ENCODE measurements at places on chromosomes 4 and X.

DNA sequence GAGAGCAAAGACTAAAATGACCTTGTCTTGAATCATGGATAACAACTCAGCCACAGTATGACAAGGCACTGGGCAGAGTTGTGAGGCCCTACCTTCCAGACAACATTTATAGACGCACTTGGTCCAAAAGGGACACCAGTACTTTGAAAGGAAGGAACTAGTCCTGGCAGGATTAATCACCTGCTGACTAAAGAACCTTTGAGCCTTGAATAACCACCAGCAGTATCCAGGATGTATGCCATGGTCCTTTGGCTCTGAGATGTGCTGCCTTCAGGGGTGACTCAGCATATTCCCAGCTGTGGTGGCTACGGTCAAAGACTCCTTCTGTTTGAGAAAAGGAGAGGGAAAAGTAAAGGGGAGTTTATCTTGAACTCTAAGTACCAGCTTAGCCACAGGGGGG lies 118.1 kb upstream of the PRR32 start:
- no peak for DNase-seq

GRCh38 chr4:5992171-5992827 lies 25.9 kb downstream of the C4orf50 start:
- no peak for DNase-seq

DNA sequence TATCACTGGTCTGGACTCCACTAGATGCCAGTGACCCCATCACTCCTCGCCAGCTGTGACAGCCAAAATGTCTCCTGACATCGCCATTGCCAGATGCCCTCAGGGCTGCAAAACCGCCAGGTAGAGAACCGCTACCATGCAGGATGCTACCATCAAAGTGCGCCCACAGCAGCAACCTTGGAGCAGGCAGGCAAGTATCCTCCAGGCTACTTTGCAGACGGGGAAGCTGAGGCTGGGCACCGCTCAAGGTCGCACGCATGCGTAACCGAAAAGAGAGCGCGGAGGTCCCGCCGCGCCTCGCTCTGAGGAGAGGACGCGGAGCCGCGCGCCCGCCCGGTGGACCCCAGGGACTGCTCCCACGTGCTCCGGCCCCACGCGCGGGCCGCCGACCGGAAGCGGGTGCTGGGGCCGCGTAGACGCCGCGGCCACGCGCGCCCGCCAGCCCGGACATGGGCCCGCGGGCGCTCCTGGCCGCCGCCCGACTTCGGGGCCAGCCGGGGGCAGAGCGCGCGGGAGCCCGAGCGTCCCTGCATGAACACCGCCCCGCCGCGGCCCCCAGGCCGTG lies at the start of gene STS:
TSS of gene STS (plus strand) at position 300 of the 565 bp plus-strand sequence. CDS start 105,488 bp downstream, outside the sequence.
- no peak for DNase-seq

DNA sequence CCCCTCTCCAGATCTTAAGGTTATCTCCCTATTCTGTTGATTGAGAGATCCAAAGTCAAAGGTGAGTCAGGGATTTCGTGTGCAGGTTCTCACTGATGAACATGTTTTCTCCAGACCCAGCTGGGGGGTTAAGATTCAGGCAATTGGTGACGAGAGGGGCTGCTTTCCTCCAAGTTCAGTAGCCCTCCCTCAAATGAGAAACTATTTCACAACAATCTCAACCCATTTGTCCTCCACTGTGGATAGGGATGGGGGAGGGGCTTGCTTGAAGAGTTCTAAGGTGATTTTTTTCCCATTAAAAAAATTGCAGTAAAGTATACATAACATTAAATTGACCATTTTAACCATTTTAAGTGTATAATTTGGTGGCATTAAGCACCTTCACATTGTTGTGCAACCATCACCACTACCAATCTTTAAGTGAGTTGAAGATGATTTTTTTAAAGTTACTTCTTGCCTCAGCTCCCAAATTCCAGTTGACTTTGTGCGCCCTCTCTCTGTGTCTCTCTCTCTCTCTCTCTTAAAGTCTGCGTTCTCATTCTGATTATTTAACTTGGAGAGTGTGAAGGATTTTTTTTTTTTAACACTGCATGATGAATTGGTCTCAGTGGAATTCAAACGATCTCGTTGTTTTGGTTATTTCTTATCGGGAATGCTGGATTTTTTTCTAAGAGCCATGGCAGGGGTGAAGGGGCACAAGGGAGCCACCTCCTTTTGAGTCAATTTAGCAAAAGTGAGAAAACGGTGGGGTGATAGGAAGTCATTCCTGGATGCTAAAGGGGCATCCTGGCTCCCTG lies 175.9 kb downstream of the SHROOM3 start:
- DNase-seq, result no peak

DNA sequence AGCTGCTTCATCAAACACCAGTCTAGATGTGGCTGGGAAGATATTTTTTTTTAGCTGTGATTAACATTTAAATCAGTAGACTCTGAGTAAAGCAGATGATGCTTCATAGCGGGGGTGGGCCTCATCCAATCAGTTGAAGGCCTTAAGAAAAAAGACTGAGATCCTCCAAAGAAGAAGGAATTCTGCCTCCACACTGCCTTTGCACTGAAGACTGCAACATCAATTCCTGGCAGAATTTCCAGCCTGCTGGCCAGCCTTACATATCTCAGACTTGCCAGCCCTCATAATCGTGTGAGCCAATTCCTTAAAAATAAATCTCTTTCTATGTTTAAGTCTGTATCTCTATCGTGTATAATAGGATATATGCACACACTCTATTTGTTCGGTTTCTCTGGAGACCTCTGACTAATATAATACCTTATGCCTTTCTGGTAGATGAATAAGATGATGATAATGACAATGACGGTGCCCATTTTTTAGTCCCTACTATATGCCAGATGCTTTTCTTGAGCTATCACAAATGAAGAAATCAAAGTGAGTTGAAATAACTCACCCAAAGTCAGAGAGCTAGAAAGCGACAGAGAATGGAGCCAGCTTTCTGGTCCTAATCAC lies 66.1 kb upstream of the SOD3 start:
- no peak for DNase-seq

DNA sequence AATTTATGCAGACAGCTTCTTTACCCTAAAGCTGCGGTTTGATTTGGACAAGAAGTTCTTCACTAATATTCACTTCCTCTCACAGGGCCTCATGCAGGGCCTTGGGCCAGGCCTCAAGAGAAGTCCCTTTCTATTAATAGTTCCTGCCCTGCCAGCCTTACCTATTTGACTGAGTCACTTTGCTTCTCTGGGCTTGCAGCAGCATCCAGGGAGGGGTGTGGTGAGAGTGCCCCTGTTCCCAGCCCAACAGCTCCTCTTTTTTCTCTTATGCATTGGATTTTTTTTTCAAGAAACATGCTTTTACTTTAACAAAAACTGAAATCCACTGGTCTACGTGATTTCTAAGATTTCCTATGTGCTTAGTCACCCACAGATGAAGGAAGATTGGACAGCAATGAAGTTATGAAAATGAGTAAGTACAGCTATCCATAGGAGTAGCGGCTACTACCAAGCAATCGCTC lies 26.7 kb downstream of the FAM156B start:
- no peak for DNase-seq

DNA sequence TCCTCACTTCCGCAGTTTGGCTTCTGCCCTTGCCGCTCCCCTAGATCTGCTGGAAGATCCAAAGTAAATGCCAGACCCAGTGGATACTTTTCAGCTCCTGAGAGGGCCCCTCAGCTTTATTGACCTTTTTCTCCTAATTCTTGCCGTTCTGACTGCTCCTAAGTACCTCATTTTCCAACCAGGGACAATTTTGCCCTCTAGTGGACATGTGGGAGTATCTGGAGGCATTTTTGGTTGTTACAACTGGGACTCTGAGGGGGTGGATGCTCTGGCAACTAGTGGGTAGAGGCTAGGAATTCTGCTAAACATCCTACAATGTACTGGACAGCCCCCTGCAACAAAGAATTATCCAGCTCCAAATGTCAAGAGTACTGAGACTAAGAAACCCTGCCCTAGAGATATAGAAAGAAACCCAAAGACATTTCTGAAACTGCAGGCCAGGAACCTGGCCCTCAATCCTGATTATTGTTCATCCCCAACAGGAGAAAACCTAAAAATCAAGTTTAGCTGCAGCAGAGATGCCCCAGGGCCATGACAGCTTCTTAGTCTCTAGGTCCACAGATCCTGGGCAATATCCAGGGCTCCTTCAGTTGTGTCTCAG lies 3.4 kb downstream of the TEX13B start:
- DNase-seq, result no peak

GRCh38 chr4:169823685-169824084 lies 65.9 kb upstream of the HPF1 start:
- DNase-seq, result no peak
